ENCODE measurements at places on chromosomes 7 and 10.

- no peak for DNase-seq
Observed at GRCh38 chr7:133829336-133829897, 297.7 kb upstream of the LRGUK start.

GRCh38 chr10:110857265-110858171, 14.2 kb upstream of the PDCD4 start:
- DNase-seq, result peak; percentile 62

- no peak for DNase-seq
Observed at GRCh38 chr10:103451831-103452505, at the start of gene CALHM2. Gene CALHM2, minus strand, starts transcription at chr10:103452370. Its CDS starts 2,429 bp downstream, at chr10:103449941.

DNA sequence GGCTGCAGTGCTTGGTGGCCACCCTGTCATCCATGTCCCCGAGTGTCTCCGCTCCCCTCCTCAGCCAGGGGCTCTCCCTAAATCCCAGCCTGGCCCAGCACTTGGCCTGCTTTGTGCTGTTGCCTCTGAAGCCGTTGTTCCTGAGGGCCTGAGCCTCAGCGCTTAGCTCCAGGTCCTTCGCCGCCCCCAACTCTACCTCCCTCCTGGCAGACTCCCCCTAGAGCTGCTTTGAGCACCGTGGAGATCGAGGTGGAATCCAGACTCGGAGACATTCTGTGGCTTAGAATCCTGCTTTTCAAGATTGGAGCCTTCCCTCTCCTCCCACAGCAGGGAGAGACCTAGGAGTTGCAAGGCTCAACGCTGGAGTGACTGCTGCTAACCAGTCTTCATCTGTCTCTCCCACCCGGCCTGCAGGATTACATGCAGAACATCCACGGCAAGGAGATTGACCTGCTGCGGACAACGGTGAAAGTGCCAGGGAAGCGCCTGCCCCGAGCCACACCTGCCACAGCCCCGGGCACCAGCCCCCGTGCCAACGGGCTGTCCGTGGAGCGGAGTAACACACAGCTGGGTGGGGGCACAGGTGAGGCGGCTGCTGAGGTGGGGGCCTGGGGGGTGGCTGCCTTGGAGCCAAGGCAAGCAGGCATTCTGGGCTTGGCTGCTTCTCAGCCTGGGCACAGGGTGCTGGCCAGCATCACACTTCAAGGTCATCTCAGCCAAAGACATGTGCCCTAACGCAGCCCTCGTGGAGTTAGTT, 33.3 kb downstream of the GBX1 start:
- DNase-seq, result no peak

GRCh38 chr10:21318540-21319167, 206.8 kb downstream of the SKIDA1 start:
- no peak for DNase-seq

- DNase-seq, result no peak
Observed at GRCh38 chr7:92763636-92764423, 72.5 kb downstream of the CDK6 start.

DNA sequence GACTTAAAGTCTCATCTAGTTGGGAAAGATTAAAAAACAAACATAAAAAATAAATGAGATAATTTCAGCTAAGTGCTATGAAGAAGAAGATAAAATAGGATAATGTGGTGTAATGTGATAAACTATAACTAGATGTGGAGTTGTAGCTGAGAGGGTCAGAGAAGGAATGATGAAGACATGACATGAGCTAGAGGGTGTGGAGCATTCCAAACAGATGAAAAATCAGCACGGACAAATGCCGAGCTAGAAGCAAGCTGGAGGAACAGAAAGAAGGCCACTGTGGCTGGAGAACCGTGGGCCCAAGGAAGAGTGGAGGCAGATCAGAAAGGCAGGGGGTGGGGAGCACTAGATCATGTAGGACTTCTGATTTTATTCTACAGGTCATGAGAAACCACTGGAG, 70.6 kb downstream of the CDK6 start:
- DNase-seq, result no peak

- DNase-seq, result peak; percentile 34
Observed at GRCh38 chr7:118148930-118149329, 35.0 kb upstream of the LSM8 start.

DNA sequence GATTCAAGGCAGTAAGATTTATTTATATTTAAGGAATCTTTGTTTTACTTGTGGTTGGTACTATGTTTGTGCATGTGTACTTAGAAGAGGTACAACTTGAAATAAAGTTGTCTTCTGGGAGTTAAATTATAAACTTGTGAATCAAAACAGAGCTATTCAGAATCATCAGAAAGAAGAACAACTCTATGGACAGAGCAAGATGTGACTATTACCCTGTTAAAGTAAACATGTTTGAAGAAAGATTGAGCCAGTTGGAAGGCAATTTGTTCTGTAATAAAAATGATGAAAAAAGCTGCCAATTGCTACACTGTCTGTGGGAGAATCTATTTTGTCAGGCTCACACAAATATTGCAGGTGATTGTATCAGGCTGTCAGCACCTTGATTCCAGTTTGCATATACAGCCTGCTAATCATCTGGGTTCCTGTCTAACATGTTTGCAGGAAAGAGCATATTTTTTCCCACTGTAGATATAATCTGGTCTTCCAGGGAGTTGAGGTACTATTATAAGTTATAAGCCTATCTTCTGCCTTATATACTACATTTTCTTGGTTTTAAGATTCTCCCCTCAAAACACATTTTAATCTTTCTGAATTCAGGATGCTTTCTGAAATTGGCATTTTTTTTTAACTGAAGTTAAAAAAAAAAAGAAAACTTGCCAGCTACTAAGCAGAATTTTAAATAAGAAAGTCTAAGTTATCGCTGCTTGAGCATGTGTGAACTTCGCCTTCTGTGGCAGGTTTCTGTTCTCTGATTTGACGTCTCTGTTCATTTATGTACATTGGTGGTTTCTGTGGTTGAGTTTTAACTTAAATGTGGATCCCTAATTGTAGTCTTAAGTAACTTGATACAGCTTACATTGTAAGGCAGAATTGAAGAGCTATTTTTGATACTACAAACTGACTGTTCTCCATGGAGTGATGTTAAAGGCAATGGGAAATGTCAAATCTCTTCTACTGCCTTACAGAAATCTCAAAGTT, 46.0 kb downstream of the ZNRF2 start:
- DNase-seq, result no peak

GRCh38 chr7:56538541-56539429, 422.6 kb upstream of the NUPR2 start:
- no peak for DNase-seq

- DNase-seq, result peak; percentile 18
Observed at GRCh38 chr10:121886997-121887622, 40.7 kb downstream of the ATE1 start.

DNA sequence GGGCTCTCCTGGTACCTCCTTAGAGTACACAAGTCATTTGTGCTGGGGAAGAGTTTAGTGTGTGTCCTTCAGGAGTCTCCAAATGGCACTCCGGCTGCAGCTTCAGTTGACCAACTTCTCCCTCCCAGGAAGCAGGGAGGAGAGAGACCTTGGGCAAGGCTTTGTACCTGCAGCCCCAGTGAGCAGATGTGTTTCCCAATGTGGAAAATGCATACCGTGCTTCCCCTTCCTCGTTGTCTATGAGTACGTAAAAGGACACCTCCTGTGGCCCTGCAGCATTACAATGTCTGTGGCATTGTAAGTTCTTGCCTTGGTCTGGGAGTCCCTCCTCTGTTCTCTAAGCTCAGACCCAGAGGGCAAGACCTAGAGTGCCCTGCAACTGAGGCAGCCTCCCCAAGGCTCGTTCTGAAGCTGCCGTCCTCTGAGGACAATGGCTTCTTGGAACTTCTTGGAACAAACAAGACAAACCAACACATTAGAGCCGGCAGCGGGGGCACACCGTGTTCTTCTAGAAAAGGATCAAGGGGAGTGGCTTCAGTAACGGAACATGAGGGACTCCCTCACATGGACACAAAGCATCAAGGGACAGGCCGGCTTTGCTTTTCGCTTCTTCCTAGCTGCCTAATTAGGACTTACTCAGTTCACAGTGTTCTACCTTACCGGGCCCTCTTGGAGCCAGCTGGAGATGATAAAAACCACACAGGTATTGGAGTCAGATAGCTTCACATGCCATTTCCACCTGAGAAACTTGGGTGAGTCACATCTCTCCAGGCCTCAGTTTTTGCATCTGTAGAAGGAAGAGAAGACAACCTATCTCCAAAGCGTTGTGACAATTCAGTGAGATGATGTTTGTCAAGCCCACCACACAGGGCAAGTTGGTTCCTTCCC, 20.9 kb upstream of the PPA1 start:
- no peak for DNase-seq

- no peak for DNase-seq
Observed at GRCh38 chr7:35694161-35694783, 663 bp downstream of the HERPUD2 start.

DNA sequence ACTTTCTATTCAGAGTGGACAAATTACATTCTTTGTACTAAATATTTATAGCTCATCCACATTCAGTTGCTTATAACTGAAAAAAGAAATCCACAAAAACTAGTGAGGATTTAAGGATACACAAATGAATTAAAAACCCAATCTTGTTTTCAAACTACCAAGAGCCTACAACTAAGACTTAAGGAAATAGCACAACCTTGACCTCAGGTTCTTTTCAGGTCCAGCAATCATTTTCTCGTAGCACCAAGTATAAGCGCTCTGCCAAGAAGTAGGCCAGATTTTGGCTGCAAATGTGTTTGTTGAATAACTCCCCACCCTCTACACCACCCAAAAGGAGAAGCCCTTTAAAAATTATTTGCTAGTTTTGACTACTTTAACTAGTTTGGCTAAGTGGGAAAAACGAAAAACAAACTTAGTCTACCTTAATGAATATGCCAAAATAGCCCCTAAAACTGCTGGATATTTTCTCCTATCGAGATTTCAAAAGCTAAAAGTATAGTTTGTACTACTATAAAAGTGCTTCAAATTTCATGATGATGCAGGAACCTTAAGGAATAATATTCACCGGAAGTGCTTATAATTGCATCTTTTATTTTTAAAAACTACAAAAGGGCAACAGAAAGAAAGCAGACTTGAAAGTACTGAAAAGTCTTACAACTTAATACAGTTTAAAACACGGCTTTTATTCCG, 2.7 kb upstream of the KMT2E start:
- DNase-seq, result no peak

DNA sequence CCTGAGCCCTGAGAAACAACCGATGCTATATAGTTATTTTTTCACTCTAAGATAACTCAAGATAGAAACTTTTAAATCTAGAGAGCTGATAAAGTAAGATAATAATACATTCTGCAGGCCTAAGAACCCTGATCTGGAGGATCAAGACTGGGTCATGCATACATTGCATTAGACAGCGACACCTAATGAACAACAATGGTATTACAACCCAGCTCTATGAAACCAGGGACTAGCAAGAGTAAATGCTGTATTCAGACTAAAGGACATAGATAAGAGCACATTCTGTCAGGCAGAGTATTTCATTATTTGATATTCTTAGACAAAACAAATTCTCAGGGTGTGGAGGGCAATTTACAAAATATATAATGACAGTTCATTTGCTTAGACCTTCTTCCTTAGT, 148.6 kb downstream of the GRK5 start:
- DNase-seq, result peak; percentile 26

DNA sequence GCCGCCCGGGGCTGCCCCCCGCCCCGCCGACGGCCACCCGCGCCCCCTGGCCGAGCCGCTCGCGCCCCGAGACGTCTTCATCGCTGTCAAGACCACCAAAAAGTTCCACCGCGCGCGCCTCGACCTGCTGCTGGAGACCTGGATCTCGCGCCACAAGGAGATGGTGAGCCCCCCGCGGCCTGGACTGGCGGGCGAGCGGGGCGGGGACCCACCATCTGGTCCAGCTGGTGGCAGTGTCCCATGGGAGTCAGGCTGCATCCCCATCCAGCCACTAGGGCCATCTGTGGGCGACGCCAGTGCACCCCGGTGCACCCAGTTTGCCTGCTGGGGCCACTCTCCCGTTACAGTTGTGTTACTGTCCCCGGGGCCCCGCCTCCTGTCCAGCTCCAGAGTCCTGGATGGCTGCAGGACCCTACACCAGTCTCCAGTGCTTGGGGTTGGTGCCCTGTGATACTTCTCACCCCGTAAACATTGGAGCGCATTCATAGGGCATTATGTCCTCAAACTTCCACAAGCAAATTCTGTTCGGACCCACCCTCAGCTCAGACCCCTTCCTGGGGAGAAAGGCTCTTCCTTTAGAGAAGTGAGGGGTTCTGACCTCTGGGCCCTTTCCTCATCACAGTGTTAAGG, 672 bp downstream of the LFNG start:
- DNase-seq, result no peak

DNA sequence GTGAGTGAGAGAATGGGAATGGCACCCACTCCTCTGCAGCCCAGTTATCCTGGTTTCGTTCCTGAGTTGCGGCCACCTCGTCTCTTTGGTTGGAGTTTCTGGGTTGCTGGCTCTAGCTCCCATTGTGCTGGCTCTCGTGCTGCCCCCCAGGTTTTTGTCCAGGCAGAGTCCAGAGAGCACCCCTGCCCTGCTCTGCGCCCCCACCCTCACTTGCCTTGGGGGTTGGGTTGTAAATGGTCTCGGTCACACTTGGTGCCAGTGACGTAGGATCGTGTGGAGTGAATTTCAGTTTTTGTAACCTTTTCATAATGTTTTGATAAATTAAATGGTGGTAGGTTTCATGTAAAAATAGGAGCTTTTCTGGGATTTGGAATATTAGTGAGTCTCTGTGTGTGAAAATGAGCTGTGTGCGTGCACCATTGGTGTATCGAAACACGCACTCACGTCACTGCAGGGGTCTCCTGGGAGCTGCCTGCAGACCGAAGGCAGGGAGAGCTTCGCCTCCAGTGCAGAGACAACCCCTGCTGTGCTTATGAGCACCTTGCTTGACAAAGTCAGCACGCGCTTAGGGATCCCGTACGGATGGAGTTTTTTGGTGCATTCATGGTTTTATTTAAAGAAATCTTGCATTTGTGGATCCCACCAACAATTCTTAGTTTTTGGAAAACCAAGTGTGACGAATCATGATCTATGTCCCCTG, 32.9 kb downstream of the PFKP start:
- no peak for DNase-seq

GRCh38 chr7:1316086-1316485, 83.4 kb downstream of the UNCX start:
- DNase-seq, result no peak

- no peak for DNase-seq
Observed at GRCh38 chr10:106301146-106301545, 863.4 kb downstream of the SORCS1 start.

DNA sequence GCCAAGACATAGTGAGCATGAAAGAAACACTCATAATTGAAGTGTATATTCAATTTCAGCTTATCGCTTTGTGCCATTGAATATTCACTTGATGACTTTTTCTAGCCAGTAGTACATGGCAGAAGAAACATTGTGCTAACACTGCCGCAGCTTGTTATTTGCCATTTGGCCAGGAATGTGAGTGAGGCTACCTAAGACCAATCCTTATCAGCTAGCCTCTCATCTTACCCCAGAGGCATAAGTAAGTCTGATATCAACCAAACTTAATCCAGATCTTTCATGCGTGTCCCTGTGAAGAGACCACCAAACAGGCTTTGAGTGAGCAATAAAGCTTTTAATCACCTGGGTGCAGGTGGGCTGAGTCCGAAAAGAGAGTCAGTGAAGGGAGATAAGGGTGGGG, 586.0 kb upstream of the MBL2 start:
- no peak for DNase-seq

DNA sequence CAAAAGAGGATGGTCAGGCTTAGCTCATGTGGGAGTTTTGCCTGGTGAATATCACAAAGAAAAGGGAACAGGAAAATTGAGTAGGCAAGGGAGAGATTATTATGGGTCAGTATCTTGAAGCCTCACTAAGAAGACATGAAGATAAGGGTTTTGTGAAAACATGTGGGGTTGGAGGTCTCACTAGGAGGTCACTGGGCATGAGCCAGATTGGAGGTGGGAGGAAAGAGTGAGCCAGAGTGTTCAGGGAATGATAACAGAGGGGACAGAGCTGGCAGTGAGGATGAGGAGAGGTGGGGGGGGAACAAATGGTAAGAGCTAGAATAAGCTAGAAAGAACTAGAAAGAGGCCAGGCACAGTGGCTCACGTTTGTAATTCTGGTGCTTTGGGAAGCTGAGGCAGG, 374.3 kb downstream of the GRID1 start:
- no peak for DNase-seq
